ENCODE measurements at places on chromosomes 16 and 17.

DNA sequence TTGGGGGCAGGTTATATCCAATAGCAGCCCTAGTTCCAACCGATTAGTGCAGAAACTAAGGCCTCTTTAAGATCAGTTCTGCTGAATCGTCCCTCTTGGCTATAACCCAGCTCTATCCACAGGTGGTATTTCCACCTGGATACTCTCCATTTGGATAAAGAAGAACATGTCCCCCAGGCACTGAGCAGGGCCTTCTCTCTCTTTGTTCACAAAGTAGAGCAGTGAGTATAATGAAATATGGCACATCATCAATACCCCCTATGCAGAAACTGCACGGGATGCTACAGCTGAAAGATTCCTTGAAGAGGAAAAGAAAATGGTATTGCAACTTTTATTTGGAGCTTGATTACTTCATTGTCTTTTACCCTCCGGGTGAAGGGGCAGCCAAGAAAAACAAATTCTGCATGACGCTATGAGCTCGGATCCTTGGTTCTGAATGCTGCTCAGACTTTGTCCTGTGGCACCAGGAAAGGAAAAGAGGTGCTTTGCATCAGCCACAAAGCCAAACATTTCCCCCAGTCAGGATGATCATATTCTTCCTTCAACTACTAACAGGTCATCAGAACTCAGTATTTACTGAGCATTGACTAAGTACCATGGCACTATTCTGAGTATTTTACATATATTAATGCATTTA is 399.7 kb downstream of the NPIPA8 start:
- DNase-seq, result no peak

DNA sequence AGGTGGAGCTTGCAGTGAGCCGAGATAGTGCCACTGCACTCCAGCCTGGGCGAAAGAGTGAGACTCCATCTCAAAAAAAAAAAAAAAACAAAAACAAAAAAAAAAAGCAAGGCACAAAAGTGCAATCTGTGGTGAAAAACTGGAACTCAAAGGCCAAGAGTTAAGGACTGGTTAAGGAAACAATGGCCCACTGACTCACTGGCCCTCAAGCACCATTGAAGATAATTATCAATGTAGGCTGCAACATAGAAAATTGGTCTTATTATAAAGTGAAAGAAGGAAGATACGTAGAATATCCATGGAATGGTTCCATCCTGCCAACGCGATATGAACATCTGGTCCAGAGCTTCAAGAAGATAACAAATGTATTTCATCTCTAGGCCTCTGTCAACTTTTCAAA is 444.2 kb downstream of the SOX9 start:
- DNase-seq, result no peak

DNA sequence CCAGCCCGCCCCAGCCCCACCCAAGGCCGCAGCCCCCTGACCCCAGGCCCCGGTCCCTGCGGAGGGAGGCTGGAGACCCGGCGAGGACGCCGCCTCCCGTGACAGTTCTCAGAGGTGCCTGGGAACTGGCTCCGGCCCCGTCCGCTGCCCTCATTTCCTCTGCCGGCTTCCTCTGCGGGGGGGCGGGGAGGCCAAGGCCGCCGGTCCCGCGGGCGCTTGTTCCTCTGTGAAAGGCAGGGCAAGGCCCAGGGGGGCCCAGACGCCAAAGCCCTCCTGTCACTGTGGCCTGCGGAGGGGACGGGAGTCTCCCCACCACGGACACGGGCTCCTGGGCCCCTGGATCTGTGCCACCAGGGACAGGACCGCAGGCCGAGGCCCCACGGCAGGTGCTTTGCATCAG is 5.0 kb upstream of the PVALEF start:
- no peak for DNase-seq

- DNase-seq, result no peak
Measured at GRCh38 chr17:29443041-29443739, 53.0 kb downstream of the TAOK1 start.

GRCh38 chr17:33892717-33893591 is 362.1 kb upstream of the CCL2 start:
- no peak for DNase-seq

DNA sequence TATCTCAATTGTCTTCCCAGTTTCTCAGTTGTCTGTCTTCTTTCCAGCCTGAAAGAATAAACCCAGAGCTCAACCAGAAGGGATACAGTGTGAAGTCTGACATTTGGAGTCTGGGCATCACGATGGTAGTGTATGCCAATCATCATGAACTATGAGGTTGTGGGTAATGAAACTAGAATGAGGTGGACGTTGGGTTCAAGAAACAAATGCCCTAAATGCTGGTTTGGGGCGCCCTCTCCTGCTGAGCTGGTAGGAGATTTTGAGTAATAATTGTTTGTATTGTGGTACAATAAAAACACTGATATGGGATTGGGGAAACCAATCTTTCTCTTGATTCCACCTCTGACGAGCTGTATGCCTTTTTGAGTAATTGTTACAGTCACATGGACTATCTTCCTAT is 110.4 kb downstream of the MAP2K6 start:
- no peak for DNase-seq

DNA sequence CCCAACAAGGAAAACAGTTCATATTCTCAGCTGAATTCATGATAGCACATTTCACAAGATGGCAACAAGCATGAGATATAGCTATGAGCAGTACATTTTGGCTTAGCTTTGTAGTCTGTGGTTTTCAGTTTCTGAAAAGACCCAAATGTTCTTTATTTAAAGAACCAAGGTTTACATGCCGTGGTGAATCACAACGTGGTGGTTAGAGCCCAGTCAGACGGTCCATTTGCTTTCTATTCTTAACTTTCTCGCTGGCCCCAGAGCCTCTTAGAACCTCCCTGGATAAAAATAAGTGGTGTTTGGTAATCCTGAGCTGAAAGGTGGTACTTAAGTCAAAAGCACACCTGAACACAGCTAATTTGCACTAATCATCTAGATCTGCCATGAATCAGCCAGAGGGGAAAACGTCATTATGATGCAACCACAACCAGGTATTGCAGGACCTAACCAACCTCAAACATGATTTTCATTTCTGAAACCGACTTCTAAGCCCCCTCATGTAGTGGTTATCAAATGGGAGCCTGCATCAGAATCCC is 18.6 kb upstream of the HAPSTR1 start:
- no peak for DNase-seq

GRCh38 chr17:58302171-58302918 is 21.6 kb upstream of the MPO start:
- peak; percentile 41 for DNase-seq

- DNase-seq, result no peak
Measured at GRCh38 chr17:58210922-58211321, 8.1 kb downstream of the MKS1 start.

DNA sequence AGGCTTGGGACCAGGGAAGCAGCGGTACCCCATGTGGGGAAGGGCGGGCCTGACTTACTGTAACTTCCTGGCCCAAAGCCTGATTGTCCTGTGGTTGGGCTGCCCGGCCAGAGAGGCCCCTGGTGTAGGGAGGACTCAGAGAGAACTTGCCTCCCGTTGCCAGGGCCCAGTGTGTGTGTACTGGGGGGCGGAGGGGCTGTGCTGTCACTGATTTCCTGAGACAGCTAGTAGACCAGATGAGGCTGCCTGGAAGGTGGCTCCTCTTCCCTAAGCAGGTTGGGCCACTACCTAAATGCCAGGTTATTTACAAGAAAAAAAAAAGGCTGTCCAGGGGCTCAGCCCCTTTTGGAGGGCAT is 16.7 kb downstream of the SOCS3 start:
- no peak for DNase-seq

- no peak for DNase-seq
Measured at GRCh38 chr16:79261944-79262552, 338.5 kb downstream of the MAF start.

- no peak for DNase-seq
Measured at GRCh38 chr17:79675413-79675725, 55.4 kb upstream of the ENPP7 start.

- DNase-seq, result no peak
Measured at GRCh38 chr16:66588981-66589713, 9.9 kb downstream of the CMTM2 start.

GRCh38 chr17:1957037-1957436 is 68.1 kb downstream of the RTN4RL1 start:
- no peak for DNase-seq

DNA sequence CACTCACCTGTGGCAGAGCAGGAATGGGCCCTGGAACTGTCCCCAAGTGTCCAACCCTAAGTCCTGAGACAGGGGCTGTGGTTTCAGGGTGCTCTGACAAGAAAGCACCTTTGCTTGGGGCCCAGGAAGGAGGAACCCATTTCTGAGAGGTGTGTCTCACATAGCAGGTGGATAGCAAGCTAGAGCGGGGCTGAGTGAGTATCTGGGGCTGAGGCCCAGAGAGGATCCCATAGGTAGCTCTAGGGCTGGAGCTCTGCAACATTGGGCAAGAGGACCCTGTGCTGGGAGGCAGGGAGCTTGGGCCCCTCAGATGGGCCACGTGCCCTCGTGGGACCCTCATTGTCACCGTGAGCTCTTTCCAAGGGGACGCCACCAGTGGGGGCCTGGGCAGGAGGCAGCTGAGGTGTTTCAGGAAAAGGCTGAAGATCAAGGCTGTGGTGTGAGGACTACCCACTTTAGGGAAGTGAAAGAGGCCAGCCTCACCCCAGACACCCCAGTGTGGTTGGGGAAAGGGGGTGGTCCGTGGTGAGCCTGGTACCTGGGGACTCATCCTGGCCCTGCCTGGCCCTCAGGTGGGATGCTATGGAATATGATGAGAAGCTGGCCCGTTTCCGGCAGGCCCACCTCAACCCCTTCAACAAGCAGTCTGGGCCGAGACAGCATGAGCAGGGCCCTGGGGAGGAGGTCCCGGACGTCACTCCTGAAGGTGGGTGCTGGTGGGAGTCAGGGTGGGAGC is 5.3 kb downstream of the DEF8 start:
- no peak for DNase-seq

- no peak for DNase-seq
Measured at GRCh38 chr16:87407511-87408112, 15.5 kb downstream of the MAP1LC3B start.

GRCh38 chr16:4015275-4016004 is 100.8 kb downstream of the ADCY9 start:
- DNase-seq, result no peak

DNA sequence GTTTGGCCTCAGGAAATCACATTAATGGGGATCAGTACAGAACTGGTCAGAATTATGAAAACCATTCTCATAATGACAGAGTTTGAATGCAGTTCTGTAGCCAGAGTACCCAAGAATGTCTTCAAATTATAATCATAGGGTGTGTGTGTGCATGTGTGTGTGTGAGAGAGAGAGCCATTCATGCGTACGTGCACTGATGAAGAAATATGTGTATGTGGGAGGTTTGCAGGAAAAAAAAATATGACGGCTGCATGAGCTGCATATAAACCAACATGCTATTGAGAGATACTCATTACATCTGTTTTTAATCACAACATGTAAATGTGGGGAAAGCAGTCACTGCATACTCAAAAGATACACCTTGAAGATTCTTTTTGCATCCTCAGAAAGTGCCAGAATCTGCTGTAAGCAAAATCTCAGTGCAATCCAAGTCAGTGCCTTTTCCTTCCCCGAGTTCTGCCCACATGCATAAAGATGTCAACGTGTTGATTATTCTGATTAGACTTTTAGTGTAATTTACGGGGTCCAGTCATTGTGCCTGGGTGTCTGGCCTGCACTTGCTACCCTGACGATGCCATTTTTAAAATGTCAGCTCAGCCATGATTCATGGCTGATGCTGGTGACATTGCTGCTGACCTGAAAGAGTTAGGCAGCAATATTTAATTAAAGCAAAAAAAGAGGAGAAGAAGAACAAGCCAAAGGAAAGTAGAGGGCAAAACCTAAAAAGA is 378.7 kb upstream of the ZFHX3 start:
- no peak for DNase-seq

- no peak for DNase-seq
Measured at GRCh38 chr17:29103341-29103740, 60.4 kb downstream of the PIPOX start.

GRCh38 chr16:82643136-82643535 is 16.4 kb downstream of the CDH13 start:
- no peak for DNase-seq

- DNase-seq, result no peak
Measured at GRCh38 chr16:20735490-20735889, 6.1 kb downstream of the THUMPD1 start.

DNA sequence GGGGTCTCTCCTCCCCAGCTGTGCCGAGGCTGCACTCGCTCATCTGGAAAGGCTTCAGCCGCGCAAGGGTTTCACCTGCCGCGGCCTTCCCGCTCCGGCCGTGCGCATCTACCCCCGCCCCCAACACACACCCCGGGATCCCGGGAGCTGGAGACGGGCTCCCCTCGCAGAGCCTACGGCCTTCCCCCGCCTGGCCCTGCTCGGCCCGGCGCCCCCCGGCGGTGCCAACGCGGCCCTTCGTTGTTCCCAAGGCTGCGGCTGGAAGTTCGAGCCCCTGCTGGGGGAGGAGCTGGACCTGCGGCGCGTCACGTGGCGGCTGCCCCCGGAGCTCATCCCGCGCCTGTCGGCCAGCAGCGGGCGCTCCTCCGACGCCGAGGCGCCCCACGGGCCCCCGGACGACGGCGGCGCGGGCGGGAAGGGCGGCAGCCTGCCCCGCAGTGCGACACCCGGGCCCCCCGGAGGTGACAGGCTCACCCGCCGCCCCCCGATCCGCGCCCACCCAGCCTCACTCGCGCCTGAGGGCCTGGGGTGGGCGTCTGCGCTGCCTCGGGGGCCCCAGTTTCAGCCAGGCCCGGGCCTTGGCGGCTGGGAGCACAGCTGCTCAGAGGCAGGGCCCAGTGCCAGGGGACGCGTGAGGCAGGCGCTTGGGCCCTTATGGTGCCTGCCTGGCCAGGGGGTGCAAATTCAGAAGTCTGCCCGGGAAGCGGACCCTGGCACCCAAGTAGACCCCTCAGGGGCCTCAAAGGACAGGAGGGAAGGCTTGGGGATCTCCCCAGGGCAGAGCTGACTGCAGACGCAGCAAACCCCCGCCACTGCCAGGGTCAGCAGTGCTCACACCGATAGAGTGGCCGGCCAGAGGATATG is 11.2 kb downstream of the GALK1 start:
- peak; percentile 90 for DNase-seq
